ENCODE measurements at places on chromosomes 12 and 14.
A peak's percentile ranks its signal among the peaks of the same experiment; 100 is the strongest.

DNA sequence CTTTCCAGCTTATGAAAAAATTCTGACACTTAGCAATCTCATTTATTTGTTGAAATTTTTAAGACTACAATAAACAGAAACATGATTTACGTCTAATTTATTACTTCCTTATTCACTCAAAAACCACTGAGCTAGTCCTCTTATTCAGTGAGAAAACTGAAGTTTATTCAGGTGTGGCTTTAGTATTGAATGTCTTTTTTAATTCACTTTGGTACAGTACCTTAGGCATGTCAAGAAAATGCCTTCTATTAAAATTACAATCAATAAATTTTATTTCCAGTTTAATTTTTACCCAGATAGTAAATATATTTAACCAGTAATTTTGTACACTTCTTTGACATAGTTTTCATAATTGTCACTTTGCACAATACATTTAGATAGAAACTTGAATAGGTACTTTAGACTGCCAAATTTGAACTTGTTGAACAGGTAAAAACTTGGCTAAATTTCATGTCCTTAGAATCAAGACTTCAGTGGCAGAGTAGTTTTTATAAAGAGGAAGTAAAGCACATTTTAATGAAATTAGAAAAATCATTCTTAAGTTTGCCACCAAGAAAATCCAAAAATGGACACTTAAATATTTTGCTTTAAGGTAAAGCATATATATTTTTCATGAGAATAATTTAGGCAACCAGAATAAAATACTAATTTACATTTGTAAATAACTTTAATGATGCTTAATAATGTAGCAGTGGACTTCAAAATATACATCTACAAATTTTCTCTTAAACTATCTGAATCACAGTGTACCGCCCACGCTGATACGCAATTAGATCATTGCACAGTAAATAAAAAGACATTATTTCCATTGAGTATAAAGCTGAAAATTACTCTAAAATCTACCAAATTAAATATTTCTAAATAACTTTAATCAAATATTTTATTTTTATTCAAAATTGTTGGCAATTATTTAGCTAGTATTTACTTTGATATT, 159.1 kb downstream of the RASSF9 start:
- no peak for DNase-seq

GRCh38 chr12:78430551-78430950, 434.0 kb upstream of the SYT1 start:
- no peak for DNase-seq

GRCh38 chr12:46071335-46071734, 81.0 kb upstream of the SCAF11 start:
- DNase-seq, result peak; percentile 7

DNA sequence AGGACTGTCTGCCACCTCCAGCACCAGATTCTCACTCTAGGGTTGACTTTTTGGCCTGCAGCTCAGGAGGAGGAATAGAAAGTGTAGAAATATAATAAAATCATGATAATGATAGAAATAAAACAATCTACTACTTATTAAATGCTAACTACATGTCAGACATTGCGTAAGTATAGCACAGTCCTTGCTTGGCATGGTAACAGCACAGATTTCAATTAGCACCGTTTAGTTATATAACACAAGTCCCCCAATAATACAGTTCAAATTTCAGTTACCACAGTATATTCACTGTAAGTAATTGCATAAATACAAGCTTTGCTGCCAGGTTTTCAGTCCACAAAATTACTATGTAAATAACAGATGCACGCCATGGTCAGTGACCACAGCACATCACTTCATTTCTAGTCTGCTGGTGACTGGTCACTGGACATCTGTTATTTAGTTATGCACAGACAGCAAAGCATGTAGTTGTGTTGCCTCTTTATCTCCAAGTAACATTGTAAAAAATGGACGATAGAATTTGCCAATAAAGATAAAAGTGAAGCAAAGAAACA, 6.5 kb upstream of the GLT8D2 start:
- peak; percentile 93 for DNase-seq

- no peak for DNase-seq
These were observed 11.1 kb upstream of the NDUFA12 start for GRCh38 chr12:95014554-95014953.

DNA sequence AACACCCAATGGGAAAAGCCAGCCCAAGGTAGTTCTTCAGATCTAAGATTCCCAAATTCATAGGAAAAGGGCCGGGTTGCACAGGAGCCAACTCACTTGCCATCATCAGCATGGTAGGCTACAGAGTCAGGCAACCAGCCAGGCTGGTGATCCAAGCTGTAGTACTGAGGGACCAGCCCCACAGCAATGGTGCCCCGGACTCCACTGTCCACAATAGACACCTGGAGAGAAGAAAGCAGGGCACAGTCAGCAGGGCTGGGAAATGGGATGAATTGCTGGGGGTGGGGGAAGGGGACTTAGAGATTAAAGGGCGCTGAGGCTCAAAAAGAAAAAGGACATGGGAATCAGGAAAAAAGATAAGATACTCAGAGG, 4.2 kb downstream of the SPRYD3 start:
- DNase-seq, result no peak

Data from NCI-H69 (cell line).